ENCODE measurements at places on chromosomes 3 and 15. TPM values are rescaled to one million over a fixed set of nuclear protein-coding genes. Genes with fewer than 3 reads are reported as not detected.
A peak's percentile ranks its signal among the peaks of the same experiment; 100 is the strongest.

GRCh38 chr3:177279118-177279815, 82.0 kb upstream of the TBL1XR1 start:
- no peak for DNase-seq
- H3K36me3 ChIP-seq, result no peaks in the 10 kb centered on the region
- H3K4me3 ChIP-seq, result no peak overlapping the region
- no peaks in the 10 kb centered on the region for H3K27me3 ChIP-seq
- peaks cover 5% of the 10 kb centered on the region for H3K4me1 ChIP-seq
- H3K27ac ChIP-seq, result no peak overlapping the region

- no peak for DNase-seq
- H3K27ac ChIP-seq, result no peak overlapping the region
- H3K4me3 ChIP-seq, result no peak overlapping the region
- H3K36me3 ChIP-seq, result no peaks in the 10 kb centered on the region
These were observed 355 bp downstream of the FBXW12 start for GRCh38 chr3:48372377-48372770.

GRCh38 chr15:52281085-52282035, 14.2 kb downstream of the MYO5C start:
- H3K4me3 ChIP-seq, result no peak overlapping the region
- DNase-seq, result no peak
- no peaks in the 10 kb centered on the region for H3K27me3 ChIP-seq
- H3K27ac ChIP-seq, result no peak overlapping the region
- no peaks in the 10 kb centered on the region for H3K4me1 ChIP-seq

DNA sequence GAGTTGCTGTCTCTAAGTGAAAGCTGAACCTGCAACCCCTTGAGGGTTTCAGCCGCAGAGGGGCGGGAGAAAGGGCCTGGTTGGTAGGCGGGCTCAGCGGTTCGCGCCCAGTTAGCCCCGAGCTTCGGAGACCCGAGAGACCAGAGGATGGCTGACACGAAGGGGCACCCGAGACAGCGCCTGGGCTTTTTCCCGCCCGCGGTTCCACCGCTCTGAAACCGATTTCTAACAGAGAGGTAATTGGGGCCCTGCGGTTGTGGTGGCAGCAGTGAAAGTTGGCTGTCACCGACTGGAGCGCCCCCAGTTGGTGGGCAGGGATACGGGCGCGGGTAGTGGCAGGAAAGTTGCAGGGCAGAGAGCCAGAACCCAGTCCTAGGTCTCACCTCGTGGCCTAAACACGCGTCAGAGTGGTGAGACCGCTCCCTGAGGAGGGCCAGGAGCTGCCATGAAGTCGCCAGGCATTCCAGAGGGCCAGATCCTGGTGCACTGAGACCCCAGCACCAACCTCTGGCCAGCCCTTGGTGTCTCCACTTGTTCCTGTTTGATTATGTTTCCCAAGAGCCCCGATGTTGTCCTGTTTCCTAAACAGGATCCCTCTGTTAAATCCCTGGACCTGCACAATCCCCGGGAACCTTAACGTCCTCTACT, 625 bp upstream of the ELL3 start:
- no peaks in the 10 kb centered on the region for H3K27me3 ChIP-seq
- H3K36me3 ChIP-seq, result no peaks in the 10 kb centered on the region
- H3K4me3 ChIP-seq, result peak overlapping the region; percentile 61
- H3K27ac ChIP-seq, result peak overlapping the region; percentile 94

- no peaks in the 10 kb centered on the region for H3K27me3 ChIP-seq
- no peak overlapping the region for H3K27ac ChIP-seq
- no peaks in the 10 kb centered on the region for H3K36me3 ChIP-seq
These were observed 66.3 kb upstream of the IQSEC1 start for GRCh38 chr3:13139471-13140065.

- H3K4me3 ChIP-seq, result peak overlapping the region; percentile 89
- peak overlapping the region; percentile 92 for H3K27ac ChIP-seq
- no peaks in the 10 kb centered on the region for H3K27me3 ChIP-seq
- no peaks in the 10 kb centered on the region for H3K36me3 ChIP-seq
These were observed 676 bp downstream of the QRICH1 start for GRCh38 chr3:49092938-49093852.

DNA sequence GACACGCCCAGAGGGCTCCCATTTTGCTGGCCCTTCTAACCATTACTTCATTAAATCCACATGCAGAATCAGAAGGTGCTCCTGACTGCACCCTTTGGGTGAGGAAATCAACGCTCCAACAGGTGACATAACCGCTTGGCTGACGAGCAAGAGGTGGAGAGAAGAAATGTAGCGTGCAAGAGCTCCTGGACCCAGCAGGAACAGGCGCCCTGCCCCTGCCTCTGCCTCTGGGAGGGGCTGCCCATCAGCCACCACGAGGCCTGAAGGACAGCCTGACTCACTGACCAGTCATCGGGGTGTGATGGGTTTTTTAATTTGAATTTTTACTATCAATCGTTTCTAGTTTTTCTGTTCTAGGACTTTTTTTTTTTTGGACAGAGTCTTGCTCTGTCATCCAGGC, 218.2 kb downstream of the ADAMTS17 start:
- H3K36me3 ChIP-seq, result no peaks in the 10 kb centered on the region
- H3K27ac ChIP-seq, result no peak overlapping the region
- no peaks in the 10 kb centered on the region for H3K27me3 ChIP-seq
- H3K4me3 ChIP-seq, result no peak overlapping the region
- DNase-seq, result no peak
- H3K4me1 ChIP-seq, result no peaks in the 10 kb centered on the region

GRCh38 chr3:53416530-53416929, 69.2 kb upstream of the DCP1A start:
- DNase-seq, result no peak
- H3K4me1 ChIP-seq, result no peaks in the 10 kb centered on the region
- no peaks in the 10 kb centered on the region for H3K36me3 ChIP-seq
- no peak overlapping the region for H3K27ac ChIP-seq
- H3K27me3 ChIP-seq, result no peaks in the 10 kb centered on the region

GRCh38 chr15:49986326-49986725, 132.7 kb downstream of the ATP8B4 start:
- no peak overlapping the region for H3K4me3 ChIP-seq
- no peaks in the 10 kb centered on the region for H3K4me1 ChIP-seq
- H3K36me3 ChIP-seq, result no peaks in the 10 kb centered on the region

DNA sequence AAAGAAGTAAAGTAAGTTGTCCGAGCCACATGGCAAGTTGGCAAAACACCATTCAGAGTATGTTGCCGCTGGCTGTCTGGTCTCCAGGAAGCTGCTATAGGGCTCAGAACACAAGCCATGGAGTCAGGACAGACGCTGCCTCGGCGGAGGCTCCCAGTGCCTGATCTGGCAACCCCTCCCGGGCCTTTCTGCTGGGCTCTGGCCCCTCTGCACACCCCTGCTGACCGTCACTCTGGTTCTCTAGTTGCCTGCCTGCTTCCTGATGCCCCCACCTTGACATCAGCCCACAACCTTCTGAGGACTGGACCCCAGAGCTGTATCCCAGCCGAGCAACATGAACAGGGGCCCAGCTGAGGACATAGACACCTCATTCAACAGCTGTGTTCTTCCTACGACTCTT, 39.1 kb downstream of the MGLL start:
- DNase-seq, result no peak
- H3K4me1 ChIP-seq, result no peaks in the 10 kb centered on the region
- H3K27me3 ChIP-seq, result no peaks in the 10 kb centered on the region
- H3K4me3 ChIP-seq, result no peak overlapping the region

GRCh38 chr3:122186372-122186771, 2.9 kb downstream of the CASR start:
- peaks cover 12% of the 10 kb centered on the region for H3K4me1 ChIP-seq
- no peaks in the 10 kb centered on the region for H3K36me3 ChIP-seq
- no peaks in the 10 kb centered on the region for H3K27me3 ChIP-seq
- H3K27ac ChIP-seq, result no peak overlapping the region
- H3K4me3 ChIP-seq, result no peak overlapping the region
- no peak for DNase-seq

- H3K36me3 ChIP-seq, result no peaks in the 10 kb centered on the region
- H3K4me3 ChIP-seq, result no peak overlapping the region
- DNase-seq, result no peak
These were observed 47.4 kb upstream of the MANF start for GRCh38 chr3:51337666-51338065.

DNA sequence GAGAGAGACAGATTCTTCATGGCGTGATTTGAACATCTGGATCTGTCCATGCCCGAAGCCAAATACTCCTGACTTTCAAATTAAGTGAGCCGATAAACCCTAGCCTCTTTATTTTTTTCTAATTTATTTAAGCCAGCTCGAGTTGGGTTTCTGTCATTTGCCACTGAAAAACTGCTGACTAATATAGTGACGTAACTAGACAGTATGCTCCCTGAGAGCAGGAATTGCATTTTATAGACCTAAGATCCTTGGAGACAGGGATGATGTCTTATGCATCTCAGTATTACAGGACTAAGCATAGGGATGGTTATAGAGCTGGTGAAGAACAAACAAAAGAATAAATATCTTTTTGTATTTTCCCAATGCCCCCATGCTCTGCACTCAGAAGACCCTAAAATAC, 4.6 kb downstream of the LHFPL4 start:
- H3K27ac ChIP-seq, result no peak overlapping the region
- no peak for DNase-seq
- no peaks in the 10 kb centered on the region for H3K36me3 ChIP-seq
- no peaks in the 10 kb centered on the region for H3K4me1 ChIP-seq
- H3K4me3 ChIP-seq, result no peak overlapping the region

DNA sequence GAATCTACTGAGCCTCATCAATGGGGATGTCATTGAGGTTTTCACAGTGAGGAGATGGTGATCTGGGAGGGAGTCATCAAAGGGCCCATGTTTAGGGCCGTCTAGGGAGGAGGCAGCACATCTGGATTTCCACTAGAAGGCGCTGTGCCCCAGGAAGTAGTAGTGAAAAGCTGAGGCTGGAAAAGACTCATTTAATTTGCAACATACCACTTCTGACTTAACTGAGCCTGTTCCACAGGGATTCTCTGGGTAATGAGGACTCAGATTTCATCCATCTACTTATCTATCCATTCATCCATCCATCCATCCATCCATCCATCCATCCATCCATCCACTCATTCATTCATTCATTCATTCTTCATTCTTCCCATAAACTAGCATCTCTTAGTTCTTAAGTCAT, 17.4 kb upstream of the SHF start:
- no peak overlapping the region for H3K4me3 ChIP-seq
- no peaks in the 10 kb centered on the region for H3K36me3 ChIP-seq
- DNase-seq, result no peak

DNA sequence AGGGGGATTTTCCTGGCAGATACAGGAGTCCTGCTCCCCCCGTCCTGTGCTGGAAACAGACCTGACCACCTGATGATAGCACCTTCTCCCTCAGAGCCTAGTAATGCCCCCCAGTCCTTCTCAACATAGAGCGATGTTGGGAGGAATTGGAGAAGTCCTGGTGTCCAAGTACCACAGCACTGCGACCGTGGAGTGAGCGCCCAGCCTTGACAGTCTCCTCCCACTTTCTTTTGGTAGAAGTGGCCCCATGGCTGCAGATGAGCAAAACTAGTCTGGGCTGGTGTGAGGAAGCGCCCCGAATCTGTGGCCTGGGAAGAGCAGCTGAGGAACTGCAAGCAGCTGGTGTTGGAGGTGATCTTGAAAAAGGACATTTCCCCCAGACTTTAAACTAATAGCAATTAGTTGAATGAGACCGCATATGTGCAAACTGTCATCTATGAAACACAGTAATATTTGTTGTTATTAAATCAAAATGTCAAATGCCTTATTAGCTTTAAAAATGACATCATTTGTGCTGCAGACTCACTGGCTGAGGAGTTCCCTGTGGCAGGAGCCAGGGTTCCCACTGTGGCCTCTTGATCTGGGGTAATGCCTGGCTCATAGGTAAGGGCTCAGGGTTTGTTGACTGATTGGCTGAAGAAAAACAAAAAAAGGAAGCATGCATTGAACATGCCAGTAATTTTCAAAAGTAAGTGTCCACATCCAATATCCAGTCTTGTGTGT, 121.8 kb downstream of the CACNA2D3 start:
- H3K27me3 ChIP-seq, result no peaks in the 10 kb centered on the region
- no peak overlapping the region for H3K4me3 ChIP-seq
- no peaks in the 10 kb centered on the region for H3K36me3 ChIP-seq
- no peaks in the 10 kb centered on the region for H3K4me1 ChIP-seq

DNA sequence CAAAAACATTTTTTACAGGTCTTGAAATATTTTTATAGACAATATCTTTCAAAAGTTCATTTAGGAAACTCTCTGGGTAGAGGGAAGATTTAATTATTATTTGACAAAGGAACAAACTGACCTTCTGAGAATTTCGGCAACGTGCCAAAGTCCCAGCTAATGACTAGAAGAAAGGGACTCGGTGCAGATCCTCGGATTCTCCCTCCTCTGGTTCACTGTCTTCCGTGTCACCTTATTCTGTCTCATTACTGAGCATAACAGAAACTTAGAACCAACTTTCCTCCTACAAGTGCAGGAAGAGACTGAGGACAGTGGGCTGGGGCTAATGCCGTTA, 339.1 kb downstream of the MECOM start:
- H3K4me3 ChIP-seq, result no peak overlapping the region
- H3K4me1 ChIP-seq, result no peaks in the 10 kb centered on the region
- H3K36me3 ChIP-seq, result no peaks in the 10 kb centered on the region
- H3K27ac ChIP-seq, result no peak overlapping the region

Gene KIF15
- 0.78 TPM for total RNA-seq

Gene WNT7A
- not detected for total RNA-seq

Gene APEH
- 77.7 TPM for total RNA-seq

Gene ANXA2
- total RNA-seq, result 1,181 TPM

Gene MESP2
- total RNA-seq, result not detected
